ENCODE measurements at places on chromosomes 6 and 20. TPM values are rescaled to one million over a fixed set of nuclear protein-coding genes. Genes with fewer than 3 reads are reported as not detected.

DNA sequence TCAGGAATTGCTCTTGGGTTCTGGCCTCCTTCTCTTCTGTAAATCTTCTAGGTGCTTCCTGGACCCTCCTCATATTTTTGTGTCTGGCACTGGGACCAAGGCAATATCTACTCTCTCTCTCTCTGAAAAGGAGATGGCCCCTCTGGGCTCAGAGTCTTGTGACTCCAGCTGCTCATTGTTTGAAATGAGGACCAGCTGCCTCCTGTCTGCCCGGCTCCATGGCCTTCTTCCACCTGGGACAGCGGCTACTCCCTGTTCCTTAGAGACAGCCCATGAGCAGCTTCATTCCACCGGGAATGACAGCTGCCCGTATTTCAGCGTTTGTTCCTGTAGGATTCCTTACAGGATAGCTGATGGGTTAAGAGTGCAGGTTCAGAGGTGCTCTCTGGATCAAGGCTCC lies 2.9 kb downstream of the TGM3 start:
- DNase-seq, result no peak

DNA sequence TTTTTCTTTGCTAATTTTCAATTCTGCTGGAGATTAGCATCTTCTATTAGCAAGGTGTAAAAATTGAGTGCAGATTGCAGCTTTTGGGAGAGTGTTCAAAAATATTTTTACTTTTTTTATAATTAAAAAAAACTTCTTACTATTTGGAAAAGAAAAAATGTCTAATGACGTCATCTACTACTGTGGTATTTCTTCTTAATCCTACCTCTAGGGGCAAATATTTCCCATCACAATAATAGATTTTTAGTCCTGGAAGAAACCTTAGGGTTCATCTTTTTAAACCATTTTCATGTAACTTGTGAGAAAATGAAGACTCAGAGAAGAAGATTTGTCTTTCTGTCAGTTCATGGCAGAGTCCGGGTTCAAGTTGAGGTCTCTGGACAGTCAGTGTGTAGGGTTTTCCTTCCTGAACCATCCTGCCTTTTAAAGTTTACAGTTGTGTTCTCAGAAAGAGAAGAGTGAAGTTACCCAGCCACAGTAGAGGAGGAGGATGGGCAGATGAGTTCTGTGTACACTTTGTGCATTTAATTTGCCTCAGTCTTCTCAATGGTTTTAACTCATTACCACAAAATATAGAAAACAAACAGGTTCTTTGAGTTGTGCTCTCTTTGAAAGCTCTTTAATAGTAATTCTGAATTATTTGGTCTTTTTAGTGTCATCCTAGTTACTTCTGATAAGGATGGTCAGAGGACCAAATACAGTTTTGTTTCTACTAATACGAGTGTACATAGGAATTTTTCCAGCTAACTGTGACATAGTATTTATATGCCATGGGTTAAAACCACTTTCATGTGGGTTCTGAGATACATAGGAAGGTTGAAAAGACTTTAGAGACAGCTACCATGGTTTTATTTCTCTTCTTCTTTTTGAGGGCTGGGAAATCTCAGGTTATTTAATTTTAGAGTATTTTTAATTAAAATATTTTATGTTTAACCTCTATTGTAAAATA lies 184.7 kb downstream of the CDKAL1 start:
- no peak for DNase-seq

GRCh38 chr6:90263633-90264032 lies 33.0 kb downstream of the BACH2 start:
- no peak for DNase-seq

Gene TNNC2
- polyA plus RNA-seq, result 0.48 TPM

DNA sequence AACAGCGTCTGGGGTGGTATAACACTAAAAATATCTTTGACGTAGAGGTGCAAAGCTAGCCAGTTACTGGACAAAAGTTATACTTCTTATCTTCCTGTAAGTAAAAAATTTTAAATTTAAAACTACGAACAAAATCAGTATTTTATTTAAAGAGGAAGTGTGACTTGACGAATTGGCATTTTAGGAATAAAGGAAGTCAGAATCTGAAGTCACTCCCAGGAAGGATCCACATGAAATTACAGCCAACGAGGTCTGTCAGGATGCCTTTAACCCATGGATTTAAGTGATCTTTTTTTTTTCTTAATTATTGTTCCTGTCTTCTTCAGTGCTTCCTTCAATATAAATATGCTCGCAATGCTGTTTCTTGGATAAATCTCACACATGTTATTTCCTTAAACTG lies 27.2 kb upstream of the SNX9 start:
- DNase-seq, result no peak

Measured in right lung (tissue), 10 donors.